ENCODE measurements at places on chromosomes 3 and 15. TPM values are rescaled to one million over a fixed set of nuclear protein-coding genes. Genes with fewer than 3 reads are reported as not detected.

IL20RB gene
- polyA plus RNA-seq = 0.20 TPM

RTP1 gene
- not detected for polyA plus RNA-seq

ZDHHC19 gene
- not detected for polyA plus RNA-seq

SIDT1 gene
- 2.6 TPM for polyA plus RNA-seq

NOX5 gene
- polyA plus RNA-seq = 0.43 TPM

BUB1B gene
- polyA plus RNA-seq = 33.0 TPM

MAP6D1 gene
- 0.65 TPM for polyA plus RNA-seq

P3H2 gene
- polyA plus RNA-seq = 114 TPM

HCN4 gene
- 1.1 TPM for polyA plus RNA-seq

MAP1A gene
- 8.7 TPM for polyA plus RNA-seq

NRROS gene
- 3.2 TPM for polyA plus RNA-seq

FBXW12 gene
- polyA plus RNA-seq = 0.50 TPM

HYAL3 gene
- polyA plus RNA-seq = 3.1 TPM

GOLGA8G gene
- polyA plus RNA-seq = 0.12 TPM

ACKR4 gene
- 2.2 TPM for polyA plus RNA-seq

FAM174B gene
- 35.3 TPM for polyA plus RNA-seq

DNA sequence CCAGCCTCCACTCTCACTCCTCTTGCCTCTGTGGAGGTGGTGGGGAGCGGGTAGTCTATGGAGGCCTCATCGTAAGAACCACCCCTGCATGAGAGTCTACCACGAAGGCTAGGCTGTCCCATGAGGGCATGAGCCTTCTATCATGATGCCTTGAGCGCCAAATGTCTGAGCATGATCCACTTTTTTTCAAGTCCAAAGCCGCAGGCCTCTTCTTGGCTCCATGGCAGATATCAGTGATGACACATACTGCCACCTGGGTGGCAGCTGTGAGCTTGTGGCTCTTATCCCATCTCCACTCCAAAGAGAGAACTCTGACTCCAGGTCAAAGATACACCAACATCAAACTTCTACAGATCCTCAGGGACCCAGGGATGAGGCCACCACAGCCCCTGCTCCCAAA is 13.5 kb downstream of the POC1A start:
- DNase-seq = no peak

DNA sequence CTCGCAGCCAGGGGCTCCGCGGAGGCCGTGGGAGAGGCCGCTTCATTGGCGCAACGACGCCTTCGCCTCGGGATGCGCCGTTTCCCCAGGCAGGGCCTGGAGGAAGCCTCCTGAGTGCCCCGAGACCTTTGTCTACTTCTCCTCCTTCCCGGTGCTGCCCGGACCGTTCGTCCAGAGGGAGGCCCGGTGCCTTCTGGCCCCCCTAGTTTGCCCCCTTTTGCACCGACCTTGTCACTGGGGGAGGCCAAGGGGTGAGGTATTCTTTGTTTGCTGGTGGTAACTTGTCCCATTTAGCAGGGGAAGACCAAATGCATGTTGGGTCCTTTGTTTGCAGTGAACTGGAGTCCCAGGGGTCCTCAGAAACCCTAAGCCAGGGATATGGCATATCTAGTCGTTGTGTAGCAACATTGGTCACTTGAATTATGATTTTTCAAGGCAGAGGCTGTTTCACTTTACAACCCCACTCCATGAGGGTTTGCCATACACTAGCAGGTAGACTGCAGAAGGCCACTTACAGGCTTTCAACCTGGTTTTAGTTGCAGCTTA is 615 bp downstream of the DHX30 start:
- no peak for DNase-seq

- no peak for DNase-seq
Measured at GRCh38 chr3:148916132-148916531, 51.0 kb downstream of the CPA3 start.

DNA sequence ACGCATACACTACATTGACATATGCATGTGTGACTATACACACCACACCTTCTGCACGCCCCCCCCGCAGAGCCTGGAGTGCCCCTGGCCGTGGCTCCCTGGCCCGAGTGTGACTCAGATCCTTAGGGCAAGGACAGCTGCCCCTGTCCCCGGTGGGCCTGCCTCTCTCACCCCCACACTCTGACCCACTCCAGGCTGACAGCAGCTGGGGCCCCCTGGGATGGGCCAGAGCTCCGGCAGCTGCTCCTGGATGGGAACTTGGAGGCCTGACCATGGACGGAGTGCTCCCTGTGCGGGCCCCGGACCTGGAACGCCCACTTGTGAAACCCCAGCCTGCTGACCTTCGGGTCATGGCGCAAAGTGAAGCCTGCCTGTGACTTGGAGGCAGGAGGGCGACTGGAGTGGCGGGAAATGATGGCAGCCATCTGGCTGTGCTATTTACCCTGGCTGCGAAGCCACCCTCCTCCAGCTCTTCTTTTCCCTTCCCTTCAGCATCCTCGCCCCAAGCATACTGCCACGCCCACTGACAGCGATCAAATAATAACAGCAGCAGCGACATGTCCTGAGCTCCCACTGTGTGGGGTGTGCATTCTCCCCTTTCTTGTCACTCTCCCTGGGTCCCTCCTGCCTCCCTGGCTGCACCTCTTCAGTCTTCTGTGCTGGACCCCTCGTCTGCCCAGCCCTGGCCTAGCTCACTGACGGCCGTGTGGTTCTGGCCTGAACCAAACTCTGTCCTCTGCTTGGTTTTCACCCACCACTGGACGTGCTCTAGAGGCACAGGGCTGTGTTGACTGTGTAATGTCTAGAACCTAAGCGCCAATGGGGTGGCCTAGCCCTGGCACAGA is 90.7 kb upstream of the MEF2A start:
- no peak for DNase-seq

GRCh38 chr3:158273656-158274055 is 163.8 kb downstream of the RSRC1 start:
- no peak for DNase-seq

DNA sequence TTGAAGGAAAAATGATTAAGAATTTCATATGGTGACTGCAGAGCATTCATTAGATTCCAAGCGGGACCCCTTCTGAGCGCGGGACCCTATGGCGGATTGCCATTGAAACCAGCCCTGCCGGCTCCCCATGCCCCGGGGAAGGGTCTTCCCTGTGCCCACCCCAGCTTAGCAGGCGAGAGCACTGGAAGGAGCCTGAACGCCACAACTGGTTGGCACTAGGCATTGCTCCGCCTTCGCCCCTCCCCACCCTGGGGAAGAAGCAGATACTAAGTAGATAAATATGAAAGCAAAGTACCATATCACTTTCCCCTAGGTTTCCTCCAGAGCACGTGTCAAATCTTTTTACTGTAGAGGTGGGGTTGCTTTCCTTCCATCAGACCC is 70.7 kb downstream of the CYP19A1 start:
- no peak for DNase-seq

- DNase-seq = no peak
Measured at GRCh38 chr15:52290800-52291199, 4.8 kb downstream of the MYO5C start.

DNA sequence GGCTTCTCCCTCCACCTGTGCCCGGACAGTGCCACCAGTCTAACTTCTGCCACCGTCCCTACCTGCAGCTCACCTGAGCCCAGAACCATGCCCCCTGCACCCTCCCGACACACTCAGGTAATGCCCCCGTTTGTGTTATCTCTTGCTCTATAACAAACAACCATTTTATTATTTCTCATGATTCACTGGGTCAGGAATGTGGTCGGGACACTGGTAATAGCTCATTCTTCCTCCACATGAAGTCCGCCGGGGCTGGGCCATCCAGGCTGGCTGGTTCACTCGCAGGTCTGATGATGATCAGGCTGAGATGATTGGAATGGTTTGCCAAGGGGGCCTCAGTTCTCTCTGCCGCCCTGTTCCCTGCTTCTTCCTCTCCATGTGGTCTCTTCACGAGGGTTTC is 20.3 kb upstream of the NR2E3 start:
- DNase-seq = no peak

GRCh38 chr3:55728461-55729100 is 241.5 kb upstream of the WNT5A start:
- DNase-seq = no peak

DNA sequence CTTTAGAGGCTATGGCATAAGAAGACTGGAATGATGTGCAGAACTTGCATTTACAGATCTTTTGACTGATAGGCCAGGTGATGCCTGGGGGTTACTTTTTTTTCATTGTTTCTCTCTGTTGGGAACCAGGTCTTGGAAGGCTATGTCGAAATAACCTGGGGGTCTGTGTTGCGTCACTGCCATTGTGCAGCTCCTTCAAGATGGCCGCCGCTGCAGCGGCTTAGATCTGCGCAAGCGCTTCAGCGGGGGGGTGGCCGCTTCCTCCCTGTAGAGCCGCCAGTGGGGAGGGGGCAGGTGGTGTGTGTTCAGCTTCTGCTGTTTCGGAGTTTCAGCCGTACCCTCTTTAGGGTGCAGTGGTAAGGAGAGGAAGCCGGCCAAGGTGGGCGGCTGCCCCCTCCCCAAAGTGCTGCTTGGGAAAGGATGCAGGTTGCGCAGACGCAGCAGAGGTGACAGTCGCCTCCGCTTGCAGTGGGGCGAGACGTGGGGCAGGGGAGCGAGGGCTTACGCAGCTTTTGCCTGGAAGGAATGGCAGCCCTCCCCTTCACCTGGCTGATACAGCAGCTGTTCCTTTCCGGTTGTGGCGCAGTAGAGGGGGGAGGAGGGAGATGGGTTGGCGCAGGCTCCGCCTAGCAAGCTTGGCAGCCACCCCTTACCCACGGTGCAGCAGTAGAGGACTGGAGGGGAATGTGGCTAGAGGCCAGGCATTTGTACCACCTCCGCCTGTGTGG is 1.5 kb downstream of the SNRPN start:
- peak; percentile 65 for DNase-seq

- no peak for DNase-seq
Measured at GRCh38 chr3:81277853-81278252, 483.6 kb downstream of the GBE1 start.

DNA sequence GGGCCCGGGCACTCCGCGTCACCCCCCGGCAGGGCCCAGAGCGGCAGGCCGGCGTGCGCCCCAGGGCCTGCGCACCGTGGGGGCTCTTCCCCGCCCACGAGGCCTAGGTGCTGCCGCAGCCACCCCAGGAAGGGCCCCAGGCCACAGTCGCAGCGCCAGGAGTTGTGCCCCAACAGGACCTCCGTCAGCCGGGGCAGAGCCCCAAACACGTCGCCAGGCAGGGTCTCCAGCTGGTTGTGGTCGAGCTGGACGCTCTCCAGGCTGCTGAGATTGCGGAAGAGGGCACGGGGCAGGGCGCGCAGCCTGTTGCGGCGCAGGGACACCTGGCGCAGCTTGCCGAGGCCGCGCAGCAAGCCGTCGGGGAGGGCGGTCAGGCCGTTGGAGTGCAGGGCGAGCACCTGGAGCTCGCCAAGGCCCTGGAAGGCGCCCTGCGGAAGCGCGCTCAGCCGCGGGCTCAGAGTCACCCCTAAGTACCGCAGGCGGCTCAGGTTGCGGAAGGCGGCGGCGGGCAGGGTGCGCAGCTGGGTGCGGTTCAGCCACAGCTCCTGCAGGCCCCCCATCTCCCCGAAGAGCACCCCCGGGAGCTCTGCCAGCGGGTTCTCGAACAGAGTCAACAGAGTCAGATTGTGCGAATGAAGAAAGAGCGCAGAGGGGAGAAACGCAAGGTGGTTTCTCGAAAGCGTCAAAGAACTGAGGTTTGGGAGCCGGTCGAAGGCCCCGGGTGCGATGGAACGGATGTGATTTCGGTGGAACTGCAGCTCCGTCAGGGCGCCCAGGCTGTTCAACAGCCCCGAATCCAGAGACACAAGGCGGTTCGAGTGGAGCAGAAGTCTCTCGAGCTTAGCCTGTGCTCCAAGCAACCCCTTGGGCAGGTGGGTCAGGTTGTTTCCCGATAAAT is 2.0 kb downstream of the GP5 start:
- no peak for DNase-seq

GRCh38 chr3:12234906-12235305 is 54.0 kb upstream of the PPARG start:
- DNase-seq = no peak

DNA sequence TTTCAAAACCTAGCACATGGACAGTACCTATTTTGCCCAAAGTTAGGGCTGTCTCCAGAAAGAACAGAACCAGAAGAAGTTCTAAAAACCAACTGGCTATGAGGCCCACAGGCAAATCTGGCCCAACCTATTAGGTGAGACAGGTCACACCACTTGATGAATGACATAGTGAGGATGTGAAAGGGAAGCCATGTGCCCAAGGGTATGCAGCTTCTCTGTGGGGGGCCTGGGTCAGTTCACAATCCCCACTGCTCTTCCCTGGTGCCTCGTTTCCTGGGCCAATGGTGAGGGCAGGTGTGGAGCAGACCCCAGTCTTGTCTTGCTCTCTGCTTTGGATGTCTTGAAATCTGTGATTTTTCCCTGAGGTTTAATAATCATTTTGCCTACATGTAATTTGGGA is 8.9 kb downstream of the INSYN1 start:
- DNase-seq = no peak

DNA sequence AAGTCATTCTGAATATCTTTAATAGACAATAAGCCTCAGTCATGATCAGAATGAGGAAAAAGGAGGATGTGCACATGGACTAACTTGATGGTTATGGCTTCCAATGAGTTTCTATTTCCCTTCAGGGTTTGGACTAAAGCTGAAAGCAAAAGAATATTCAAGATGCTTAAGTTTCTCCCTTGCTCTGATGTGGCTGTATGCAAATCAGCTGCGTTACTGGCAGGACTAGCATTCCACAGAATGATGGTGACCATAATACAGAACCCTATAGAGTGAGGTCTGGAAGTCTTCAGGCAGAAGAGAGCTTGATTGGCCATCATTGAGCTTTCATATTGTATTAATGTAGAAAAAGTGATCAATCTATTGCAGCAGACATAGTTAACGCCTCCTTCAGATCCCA is 466.0 kb downstream of the NLGN1 start:
- no peak for DNase-seq

GRCh38 chr3:64617610-64618009 is 70.2 kb downstream of the ADAMTS9 start:
- no peak for DNase-seq

GRCh38 chr3:99700631-99701268 is 62.4 kb downstream of the COL8A1 start:
- DNase-seq = no peak

DNA sequence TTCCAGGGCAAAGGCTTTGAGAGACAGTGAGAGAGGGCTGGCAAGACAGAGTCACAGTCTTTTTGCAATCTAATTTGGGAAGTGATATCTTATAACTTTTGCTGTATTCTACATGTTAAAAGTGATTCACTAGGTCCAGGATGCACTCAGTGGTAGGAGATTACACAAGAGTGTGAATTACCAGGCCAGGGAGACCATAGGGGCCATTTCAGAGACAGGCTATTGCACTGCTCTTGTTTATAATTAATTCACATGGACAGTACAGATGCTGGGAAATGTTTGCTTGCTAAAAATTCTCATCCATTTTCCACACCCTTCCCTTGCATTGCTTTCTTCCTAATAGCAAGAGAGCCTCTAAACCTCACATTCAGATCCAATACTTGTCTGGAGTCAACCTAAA is 22.6 kb upstream of the POMGNT2 start:
- no peak for DNase-seq
